Cardiac ventricle fibroblast (primary cell): ENCODE measurements at places on chromosomes 12 and 14. TPM values are rescaled to one million over a fixed set of nuclear protein-coding genes. Genes with fewer than 3 reads are reported as not detected.

GPR135 gene
- total RNA-seq: 2.2 and 2.5 TPM in 2 replicates

CD9 gene
- total RNA-seq: 40.5 and 42.1 TPM in 2 replicates

NTS gene
- not detected in 2 replicates for total RNA-seq

PLA2G1B gene
- total RNA-seq: not detected in 2 replicates

C14orf132 gene
- total RNA-seq: 23.0 and 23.3 TPM in 2 replicates

CLEC7A gene
- not detected in 2 replicates for total RNA-seq

PPM1H gene
- total RNA-seq: 1.7 and 2.7 TPM in 2 replicates

CMTM5 gene
- total RNA-seq: not detected in 2 replicates

MRPS35 gene
- 42.8 and 45.1 TPM in 2 replicates for total RNA-seq

MAP3K12 gene
- total RNA-seq: 30.6 and 31.4 TPM in 2 replicates

BEST3 gene
- total RNA-seq: not detected in 2 replicates

CPNE8 gene
- 7.1 and 9.1 TPM in 2 replicates for total RNA-seq
